Activated T-cell treated with anti-CD3 and anti-CD28 coated beads, Interleukin-2, amount 50 U/mL, for 72 hours (primary cell): ENCODE measurements at places on chromosomes 3 and 15.

DNA sequence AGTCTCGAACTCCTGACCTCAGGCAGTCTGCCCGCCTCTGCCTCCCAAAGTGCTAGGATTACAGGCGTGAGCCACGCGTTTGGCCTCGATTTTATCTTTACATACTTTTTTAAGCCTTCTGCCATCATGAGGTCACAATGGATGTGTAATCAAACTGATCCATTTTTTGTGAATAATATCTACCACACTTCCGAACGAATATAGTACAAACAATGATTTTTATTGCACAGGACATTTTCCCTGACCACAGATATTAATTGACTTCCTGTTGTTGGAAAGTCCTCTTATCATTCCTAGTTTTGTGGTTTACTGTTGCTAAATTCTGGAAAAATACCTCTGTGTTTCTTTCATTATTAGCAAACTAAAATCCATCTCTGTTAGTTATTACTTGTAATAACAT, 68.9 kb downstream of the MINDY2 start:
- no peak for DNase-seq

DNA sequence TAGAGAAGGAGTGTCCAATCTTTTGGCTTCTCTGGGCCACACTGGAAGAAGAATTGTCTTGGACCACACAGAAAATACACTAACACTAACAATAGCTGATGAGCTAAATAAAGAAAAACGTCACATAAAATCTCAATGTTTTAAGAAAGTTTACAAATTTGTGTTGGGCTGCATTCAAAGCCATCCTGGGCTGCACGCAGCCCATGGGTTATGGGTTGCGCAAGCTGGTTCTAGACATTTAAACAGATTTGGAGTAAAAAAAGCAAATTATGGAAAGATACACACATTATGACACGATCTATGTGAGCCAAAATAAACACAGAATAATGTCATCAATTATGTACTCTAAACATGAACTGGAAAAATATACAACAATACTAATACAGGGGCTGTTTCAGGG, 703.3 kb upstream of the LMCD1 start:
- DNase-seq = no peak

GRCh38 chr3:195550723-195551122, 7.6 kb upstream of the PPP1R2 start:
- peak; percentile 53 for DNase-seq

DNA sequence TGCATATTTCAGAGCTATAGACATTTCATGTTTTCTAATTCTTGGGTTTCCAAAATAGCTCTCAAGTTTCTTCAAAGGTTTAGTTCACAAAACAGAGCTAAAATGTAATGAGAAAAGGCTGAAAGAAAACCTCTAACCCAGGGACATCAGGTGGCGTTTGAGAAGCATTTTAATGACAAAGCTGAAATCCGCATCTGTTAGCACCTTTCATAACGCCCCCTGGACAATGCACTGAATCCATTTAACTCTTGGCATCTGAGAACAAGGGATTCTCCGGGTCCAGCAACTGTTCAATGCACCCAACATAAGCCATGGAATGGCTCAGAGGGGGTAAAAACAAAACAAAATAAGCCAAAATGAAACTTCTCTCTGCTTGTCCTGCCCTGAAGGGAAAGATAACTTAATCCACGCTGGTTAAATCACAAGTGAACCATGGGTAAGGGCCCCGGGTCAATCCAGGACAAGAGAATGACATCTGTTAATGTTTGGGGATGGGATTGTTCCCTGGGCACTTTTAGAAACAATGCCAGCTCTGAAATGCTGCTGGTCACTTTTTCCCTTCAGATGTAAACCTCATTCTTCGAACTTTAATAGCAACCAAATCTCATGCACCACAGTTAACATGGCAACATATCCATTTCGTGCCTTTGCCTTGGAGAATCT, 466.2 kb upstream of the ADAMTS9 start:
- DNase-seq = no peak

DNA sequence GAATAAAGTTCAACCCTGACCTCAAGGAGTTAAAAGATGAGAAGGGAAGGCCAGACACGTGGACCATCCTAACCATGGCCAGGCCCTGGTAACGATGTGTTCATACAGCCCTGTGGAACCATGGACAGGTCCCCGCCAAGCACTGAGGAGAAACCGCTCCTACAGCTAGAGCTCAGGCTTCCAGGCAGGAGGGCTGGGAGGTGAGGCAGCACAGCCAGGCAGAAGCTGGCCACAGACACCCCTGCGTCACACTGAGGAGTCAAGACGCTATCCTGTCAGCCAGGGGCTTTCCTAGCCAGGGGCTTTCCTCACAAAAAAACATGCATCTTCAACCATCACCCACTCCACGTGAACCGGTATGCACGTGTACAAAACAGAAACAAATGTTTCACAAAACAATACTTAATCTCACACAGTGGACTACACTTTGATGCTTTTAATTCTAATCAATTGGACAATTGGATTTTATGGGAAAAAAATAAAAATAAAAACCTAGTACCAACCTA, 73.2 kb downstream of the TBC1D2B start:
- DNase-seq = peak; percentile 23

- no peak for DNase-seq
Observed at GRCh38 chr15:77038312-77039216, 32.3 kb downstream of the TSPAN3 start.

- no peak for DNase-seq
Observed at GRCh38 chr3:181488536-181488935, 223.2 kb upstream of the SOX2 start.

GRCh38 chr3:107988460-107989175, 102.2 kb downstream of the CD47 start:
- no peak for DNase-seq

DNA sequence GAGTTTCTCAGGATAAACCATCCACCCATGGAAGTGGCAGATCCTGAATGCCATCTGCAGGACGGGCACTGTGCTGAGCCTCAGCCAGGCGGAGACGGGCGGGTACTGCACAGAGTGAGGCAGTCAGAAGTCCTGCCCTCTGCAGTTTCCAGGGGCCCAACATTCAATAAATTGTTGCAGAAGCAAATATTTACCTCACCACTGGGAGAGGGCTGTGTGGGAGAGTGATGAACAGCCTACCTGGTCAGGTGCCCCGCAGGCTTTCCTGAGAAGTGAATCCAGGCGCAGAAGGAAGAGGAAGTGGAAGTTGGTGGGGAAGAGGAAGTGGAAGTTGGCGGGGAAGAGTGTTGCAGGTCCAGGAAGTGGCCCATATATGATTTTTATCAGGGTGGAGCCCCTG, 100.8 kb downstream of the SLCO3A1 start:
- DNase-seq = no peak

- DNase-seq = no peak
Observed at GRCh38 chr3:13122081-13123012, 49.1 kb upstream of the IQSEC1 start.

DNA sequence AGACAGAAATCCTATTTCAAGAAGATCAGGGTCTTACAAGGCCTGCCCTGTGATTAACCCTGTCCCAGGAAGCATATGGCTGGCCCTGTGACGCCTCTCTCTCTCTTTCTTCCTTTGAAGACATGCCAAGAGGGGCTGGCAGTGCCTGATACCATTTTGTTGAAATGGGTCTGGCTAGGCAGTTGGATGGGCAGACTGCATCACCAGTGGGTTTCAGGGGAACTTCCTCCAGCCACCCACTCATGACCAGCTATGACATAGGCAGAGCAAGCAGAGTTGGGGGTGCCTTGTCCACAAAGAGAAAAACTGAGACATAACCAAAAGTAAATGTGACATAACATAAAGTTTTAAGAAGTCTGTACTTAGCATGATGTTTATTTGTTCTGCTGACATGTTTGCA, 31.4 kb upstream of the MANF start:
- DNase-seq = no peak

DNA sequence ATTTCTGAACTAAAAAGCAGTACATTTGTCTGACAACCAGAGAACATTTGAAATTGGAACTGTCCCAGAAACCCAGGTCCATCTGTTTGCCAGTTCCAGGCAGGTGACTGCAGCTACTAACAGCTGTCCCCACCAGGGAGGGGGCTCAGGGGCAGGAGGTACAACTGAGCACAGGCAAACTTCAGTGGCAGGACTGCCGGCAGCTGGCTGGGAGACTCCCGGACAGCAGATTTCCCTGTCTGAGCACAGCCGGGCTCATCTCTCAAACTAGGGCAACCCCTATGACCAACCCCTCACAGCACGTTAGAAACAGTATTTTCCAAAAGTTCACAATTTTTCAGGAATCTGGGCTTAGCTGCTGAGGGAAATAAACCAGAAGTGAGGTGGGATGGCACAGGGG, 88.8 kb downstream of the MEGF11 start:
- DNase-seq = no peak

DNA sequence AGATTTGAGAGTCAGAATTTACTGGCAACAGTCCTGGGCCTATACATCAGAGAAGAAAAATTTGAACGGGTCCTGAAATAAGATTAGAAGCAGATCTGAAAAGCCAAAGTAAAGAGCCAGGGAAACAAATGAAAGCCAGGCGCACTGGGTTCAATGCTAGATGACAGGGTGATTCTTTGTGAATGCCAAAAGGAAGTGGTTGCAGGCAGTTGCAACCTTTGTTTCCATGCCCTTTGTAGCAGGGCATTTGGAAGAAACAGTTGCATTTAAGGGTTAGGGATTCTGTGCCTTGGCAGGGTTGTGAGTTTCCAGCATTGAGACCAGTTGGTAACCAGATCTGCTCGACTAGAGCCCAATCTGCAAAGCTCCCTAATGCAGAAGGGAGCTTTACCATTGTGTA, 36.4 kb upstream of the MTHFS start:
- no peak for DNase-seq

- no peak for DNase-seq
Observed at GRCh38 chr3:133262333-133262732, 137.5 kb upstream of the BFSP2 start.

GRCh38 chr3:171453180-171453886, 6.9 kb downstream of the TNIK start:
- DNase-seq = peak; percentile 7

- DNase-seq = no peak
Observed at GRCh38 chr3:25945366-25945765, 155.5 kb downstream of the OXSM start.

GRCh38 chr3:52150860-52151259, 3.4 kb downstream of the POC1A start:
- DNase-seq = no peak

- DNase-seq = no peak
Observed at GRCh38 chr15:51349156-51349844, 7.8 kb downstream of the GLDN start.

- DNase-seq = peak; percentile 38
Observed at GRCh38 chr15:85541744-85542143, 161.3 kb downstream of the AKAP13 start.

GRCh38 chr3:168671091-168671490, 575.4 kb upstream of the GOLIM4 start:
- DNase-seq = no peak

DNA sequence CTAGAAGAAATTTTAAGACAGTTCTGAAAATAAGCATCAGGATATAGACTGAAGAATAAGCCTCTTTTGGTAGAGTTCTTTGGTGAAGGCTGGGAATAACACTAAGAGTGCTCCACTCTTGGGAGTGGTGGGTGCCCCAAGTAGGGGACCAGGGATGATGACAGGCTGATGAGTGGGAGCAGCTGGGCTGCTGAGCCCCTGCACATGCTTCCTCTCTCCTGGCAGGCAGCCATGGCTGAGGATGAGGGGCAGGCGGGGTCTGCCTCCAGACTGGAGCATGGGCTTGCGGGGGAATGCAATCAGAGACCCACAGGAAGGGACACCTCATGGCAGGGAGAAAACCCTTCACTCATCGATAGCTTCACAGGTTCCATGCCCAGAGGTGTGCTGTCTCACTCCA, 72.6 kb upstream of the RORA start:
- no peak for DNase-seq

GRCh38 chr15:80473286-80474223, 69.4 kb downstream of the ARNT2 start:
- DNase-seq = no peak

DNA sequence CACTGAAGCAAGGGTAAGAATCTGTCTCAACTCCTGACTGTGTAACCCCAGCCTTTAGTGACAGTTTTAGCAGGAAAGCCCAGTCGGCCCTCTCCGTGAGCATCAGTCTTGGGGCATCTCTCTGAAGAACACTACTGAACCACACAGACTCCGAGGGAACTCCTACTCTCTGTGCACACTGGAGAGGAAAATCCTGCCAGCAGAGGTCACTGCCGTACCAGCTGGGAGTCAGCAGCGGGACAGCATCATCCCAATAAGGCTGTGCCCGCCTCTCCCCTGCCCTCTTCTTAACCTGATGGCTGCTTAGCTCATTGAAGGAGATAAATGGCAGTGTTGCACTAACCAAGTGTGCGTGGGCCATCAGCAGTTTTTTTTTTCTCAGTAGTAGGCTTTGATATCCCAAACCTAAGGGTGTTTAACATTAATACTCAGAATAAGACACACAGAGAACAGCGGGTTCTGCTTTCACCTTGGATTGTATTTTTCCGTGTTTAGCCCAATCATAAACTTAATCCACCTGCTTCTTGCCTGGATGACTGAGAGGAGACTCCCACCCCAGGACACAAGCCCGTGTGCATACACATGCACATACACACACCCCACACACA, 26.6 kb upstream of the RASA2 start:
- DNase-seq = peak; percentile 89

- no peak for DNase-seq
Observed at GRCh38 chr3:175149675-175150074, 290.5 kb downstream of the NAALADL2 start.

DNA sequence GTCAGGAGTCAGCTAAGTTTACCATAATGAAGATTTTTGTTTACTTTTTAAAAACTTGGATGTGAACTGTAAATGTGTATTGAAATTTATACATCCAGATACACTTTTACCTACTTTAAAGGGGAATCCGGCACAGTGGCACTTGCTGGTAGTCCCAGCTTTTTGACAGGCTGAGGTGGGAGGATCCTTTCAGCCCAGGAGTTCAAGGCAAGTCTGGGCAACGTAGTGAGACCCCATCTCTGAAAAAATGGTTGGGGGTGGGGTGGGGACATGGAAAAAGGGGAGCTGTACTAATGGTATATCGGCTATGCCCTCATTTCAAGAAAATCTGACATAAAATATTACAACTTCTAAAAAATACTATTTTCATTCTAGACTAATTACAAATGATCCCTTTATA, 95.8 kb upstream of the CGNL1 start:
- no peak for DNase-seq

DNA sequence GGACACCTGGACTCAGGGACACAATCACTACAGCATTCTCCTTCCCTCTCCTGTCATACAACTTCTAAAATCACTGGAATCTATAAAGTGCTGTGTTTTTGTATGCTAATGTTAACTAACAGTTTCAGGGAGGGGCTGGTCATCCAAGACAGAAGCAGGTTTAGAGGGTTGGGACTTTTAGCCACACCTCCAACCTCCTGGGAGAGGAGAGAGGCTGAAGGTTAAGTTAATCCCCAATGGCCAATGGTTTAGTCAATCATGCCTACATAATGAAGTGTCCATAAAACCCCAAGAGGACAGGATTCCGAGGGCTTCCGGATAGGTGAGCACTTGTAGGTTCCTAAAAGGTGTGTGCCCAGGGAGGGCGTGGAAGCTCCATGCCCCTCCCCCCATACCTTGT, 219.3 kb upstream of the CTNNB1 start:
- no peak for DNase-seq
